ENCODE measurements at places on chromosomes 3 and 15. TPM values are rescaled to one million over a fixed set of nuclear protein-coding genes. Genes with fewer than 3 reads are reported as not detected.

Gene AADACL2
- total RNA-seq, result not detected

Gene GOLGA8G
- not detected for total RNA-seq

Gene PLSCR4
- total RNA-seq, result 3.2 TPM

Gene C2CD4B
- total RNA-seq, result not detected

Gene DLEC1
- total RNA-seq, result not detected

Gene MLH1
- 71.9 TPM for total RNA-seq

Gene PYGO1
- 11.8 TPM for total RNA-seq

Gene TRPM1
- 105 TPM for total RNA-seq

Gene CYFIP1
- total RNA-seq, result 83.3 TPM

Gene GRAMD1C
- 4.1 TPM for total RNA-seq

Gene TF
- 0.59 TPM for total RNA-seq

Gene GNB4
- 44.3 TPM for total RNA-seq

Gene TIGIT
- total RNA-seq, result not detected

Gene LMOD3
- 0.19 TPM for total RNA-seq

Gene APOD
- 90.8 TPM for total RNA-seq

Gene TEX9
- 11.6 TPM for total RNA-seq

Gene HESX1
- total RNA-seq, result 0.53 TPM

Gene NR1I2
- total RNA-seq, result not detected

Gene LDHAL6B
- not detected for total RNA-seq

Gene TUSC7
- not detected for total RNA-seq

Gene ILDR1
- not detected for total RNA-seq

Gene CELSR3
- 3.2 TPM for total RNA-seq

Gene SLC9C1
- total RNA-seq, result 0.64 TPM

Gene SPSB4
- total RNA-seq, result 0.08 TPM

Gene SST
- total RNA-seq, result not detected

Gene SLC2A2
- total RNA-seq, result not detected

Gene USP50
- total RNA-seq, result 1.2 TPM

Gene DPPA4
- total RNA-seq, result not detected

Gene ZNF774
- total RNA-seq, result 2.1 TPM

Gene GPR87
- total RNA-seq, result not detected

Gene MFGE8
- total RNA-seq, result 41.4 TPM

Gene RAD51
- total RNA-seq, result 5.1 TPM

Gene MCTP2
- 18.3 TPM for total RNA-seq

Gene STRC
- 0.27 TPM for total RNA-seq

Gene GOLGA8T
- total RNA-seq, result not detected

Gene CCDC12
- 24.6 TPM for total RNA-seq

Gene THSD4
- total RNA-seq, result 0.50 TPM

Gene BCL6
- total RNA-seq, result 10.2 TPM

Gene CHRFAM7A
- total RNA-seq, result 0.40 TPM

Gene ADIPOQ
- not detected for total RNA-seq

Gene SLC22A13
- not detected for total RNA-seq

Gene FANCI
- 64.5 TPM for total RNA-seq

Gene GMNC
- not detected for total RNA-seq

Gene PTPN9
- 20.0 TPM for total RNA-seq

Gene MED12L
- total RNA-seq, result 0.72 TPM

Gene SCAANT1
- total RNA-seq, result not detected

Gene WDR93
- not detected for total RNA-seq

Gene TIMP4
- total RNA-seq, result not detected

Gene CHRD
- total RNA-seq, result 2.8 TPM

Gene FBXW12
- total RNA-seq, result not detected
